ENCODE measurements at places on chromosomes 5 and 9.
A peak's percentile ranks its signal among the peaks of the same experiment; 100 is the strongest.

GRCh38 chr5:32551865-32552264 is 33.5 kb upstream of the SUB1 start:
- no peak for DNase-seq

DNA sequence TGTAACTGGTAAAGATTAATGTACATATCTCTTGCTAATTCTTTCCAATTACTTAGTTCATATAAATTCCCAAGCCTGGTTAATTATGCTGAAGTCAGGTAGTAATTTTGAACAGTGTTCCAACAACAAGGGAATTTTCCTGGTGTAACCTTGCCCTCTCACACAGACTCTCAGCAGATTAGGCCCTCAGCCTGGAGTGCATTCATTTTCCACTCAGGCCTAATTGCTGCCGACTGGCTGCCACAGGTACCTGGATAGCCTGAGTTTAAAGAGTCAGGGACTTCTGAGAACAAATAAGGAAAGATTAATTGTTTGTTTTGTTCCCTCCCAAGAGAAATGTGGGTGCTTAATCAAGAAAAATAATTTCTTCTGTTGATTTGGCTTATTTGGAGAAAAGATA is 71.4 kb downstream of the PPIC start:
- no peak for DNase-seq

DNA sequence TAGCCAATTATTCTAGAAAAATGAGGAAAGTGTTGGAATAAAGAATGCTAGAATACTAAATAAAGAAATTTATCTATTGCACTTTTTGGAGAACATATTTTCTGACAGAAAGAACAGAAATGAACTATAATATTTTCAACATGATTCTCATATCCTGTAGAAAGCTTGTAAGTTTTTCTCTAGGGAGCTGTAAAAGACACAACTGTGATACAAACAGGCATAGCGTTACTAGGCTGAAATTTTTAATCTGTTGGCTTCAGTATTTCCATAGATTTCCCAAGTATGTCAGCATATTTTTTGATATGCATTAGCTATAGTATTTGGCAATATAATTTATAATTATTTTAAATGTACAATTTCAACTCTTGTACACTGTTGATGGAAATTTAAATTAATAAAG is 31.3 kb downstream of the ANXA1 start:
- no peak for DNase-seq

- no peak for DNase-seq
These were observed 368.4 kb downstream of the MAN2A1 start for GRCh38 chr5:110058175-110058574.

GRCh38 chr5:121251954-121252353 is 599.7 kb upstream of the FTMT start:
- DNase-seq = no peak

DNA sequence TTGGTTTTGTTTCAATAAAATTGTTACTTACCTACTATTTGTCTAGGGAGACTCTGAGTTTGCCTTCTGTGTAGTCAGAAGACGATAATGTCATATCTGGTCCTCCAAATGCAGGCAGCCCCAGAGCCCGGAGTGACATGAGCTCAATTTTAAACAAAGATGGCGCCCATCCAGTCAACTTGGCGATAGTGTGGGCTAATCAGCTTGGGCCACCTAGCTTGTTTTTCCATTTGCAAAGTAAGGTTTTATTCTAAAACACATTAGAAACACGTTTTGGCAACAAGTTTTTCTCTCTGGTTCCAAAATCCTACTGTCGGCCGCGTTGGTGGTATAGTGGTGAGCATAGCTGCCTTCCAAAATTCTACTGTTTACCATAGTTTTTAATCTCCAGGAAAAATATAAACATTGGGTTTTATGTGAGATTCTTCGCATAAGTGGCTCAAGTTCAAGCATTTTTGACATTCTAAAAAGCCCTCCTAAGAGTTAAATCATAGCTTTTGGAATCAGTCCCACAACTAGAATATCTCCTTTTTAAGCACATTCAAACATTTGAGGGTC is 13.2 kb downstream of the TSC1 start:
- no peak for DNase-seq

DNA sequence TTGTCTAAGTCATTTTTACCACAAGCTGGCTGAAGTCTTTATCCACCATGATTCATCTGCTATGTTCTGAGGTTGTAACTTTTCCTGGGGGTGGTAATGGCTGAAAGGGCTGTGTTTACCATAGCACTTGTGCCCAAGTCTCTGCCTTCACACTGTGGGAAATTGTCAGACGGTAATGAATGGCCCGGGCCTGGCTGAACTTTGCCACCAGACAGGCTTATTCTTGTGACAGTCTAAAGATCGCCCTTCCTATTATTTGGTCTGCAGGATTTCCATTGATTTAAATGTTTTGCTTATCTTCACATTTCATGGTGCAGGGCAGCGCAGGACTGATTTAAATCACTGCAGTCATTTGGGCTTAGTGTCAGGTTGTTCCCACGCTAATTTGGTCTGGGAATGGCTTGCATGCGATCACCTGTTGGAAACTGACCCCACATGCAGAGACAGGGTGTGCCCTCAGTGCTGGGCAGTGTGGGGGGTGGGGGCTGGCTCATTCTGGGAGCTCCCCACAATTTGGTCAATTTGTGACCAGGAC is 109.3 kb upstream of the ICE1 start:
- no peak for DNase-seq

- no peak for DNase-seq
These were observed 43.1 kb downstream of the POLR1E start for GRCh38 chr9:37528652-37529471.

GRCh38 chr9:123823194-123823947 is 106.6 kb downstream of the DENND1A start:
- DNase-seq = no peak

DNA sequence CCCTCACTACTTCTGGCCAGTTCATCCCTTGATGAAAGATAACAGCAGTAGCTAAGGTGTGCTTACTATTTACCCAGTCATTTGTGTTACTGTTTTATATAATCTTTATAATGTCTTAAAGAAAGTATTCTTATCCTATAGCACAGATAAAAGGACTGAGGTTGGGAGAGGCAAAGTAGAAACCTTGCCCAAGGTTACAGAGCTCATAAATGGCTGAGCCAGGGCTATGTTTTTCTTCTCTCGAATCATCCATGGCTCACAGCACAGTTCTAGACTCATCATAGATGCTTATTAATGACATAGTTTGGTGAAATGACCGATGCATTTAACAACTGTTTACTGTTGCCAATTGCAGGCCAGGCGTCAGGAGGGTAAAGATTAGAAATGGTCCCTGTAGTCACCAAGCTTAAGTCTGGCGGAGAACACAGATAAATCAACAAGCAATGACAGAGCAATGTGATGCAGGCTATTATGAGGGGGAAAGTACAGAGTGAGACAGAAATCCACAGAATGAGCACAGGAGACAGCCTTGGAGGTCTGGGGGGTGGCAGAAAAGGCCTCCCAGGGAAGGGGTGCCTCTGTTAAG is 65.6 kb upstream of the ZNF622 start:
- no peak for DNase-seq

DNA sequence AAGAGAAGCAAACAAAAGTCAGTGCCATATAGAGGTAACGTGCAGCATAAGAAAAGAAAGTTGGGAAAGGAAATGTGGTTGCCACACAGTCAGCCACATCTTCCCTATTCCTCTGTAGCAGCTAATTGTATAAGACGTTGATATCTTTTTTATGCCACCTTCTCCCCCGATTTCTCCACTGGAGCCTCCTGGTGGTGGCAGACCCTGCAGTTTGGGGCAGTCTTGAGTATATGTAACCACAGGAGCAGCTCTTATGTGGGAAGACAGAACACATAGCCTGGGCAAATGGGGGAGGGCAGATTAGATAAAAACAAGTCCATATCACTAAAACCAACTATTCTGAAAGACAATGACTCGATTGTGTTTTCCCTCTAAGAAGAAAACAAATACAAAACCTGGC is 99.7 kb downstream of the PLCXD3 start:
- DNase-seq = no peak

GRCh38 chr9:123326187-123326586 is 29.8 kb upstream of the CRB2 start:
- DNase-seq = no peak

DNA sequence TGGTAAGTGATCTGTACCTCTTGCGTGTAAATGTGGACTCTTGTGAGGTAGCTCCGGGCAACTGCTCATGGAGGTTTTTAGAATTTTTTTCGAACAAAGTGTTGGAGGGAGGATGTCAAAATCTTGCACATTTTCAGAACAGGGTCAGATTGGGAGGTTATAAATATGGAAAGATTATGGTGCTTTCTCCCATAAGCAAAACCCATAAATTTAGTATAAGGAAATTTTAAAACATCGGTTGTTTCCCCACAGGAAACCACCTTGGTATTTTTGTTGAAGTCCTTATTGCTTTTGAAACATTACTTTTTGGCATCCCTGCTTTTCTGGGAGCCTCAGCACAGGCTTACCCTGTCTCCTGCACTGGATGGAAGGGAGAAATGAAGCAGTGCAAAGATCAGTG is 33.9 kb downstream of the PTTG1 start:
- no peak for DNase-seq

DNA sequence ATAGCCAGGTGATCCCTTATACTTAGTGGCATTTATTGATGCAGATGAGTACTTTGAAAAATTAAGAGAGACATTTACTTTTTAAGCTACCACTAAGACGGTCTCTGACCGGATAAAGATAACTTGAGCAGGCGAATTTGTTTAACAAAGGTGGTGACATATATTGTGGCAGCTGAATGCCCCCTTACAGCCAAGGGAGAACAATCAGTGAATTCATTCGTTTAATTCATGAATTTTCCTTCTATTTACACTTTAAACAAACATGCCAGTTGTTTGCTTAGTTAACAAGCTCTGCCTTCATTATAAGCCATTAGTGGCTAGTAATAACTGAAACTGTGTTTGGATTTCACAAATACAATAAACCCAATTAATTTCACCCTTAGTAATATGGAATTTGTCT is 187.1 kb downstream of the AOPEP start:
- no peak for DNase-seq

GRCh38 chr9:101791938-101792337 is 53.5 kb upstream of the GRIN3A start:
- DNase-seq = peak; percentile 62

DNA sequence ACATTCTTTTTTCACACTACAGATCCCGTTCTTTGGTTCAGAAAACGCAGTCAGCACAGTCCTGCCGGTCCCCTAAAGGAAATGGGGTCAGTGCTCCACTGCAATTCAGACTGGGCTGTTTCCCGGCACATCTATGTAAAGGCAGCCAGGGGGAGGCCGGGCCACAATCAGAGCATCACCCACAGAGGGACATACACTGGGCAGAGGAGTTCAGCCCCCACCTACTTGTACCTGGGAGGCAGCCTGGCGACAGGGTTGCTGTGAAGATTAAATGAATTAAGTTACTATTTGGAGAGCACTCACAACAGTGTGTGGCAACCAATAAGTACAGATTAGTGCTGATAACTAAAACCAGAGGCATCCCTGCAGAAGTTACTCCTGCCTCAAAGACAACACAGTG is 4.5 kb downstream of the PTPN3 start:
- DNase-seq = no peak

DNA sequence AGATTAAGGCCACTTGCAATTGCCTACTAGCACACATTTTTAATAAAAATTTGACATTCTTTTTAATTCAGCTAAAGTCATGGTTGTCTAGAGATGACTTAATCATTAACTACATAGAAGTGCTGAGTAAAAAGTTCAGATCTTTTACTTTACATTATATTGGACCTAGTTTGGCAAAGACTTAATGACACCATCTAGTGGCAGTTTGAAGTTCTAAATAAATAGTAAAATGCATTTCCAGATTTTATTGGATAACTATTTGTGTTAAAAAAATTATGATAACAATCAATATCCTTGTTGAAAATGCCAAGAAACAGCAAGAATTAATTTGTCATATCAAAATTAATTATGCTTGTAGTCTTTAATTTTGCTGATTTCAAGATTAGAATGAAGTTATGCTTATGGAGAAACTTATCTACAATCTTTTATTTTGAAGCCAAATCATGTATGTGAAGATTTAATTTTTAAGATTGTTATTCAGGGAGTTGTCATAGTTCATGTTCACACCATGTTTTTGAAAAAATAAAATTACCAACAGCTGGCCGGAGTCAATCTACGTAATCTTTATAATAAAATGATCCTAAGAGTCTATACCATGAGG is 69.6 kb upstream of the PJA2 start:
- peak; percentile 9 for DNase-seq

- no peak for DNase-seq
These were observed 65.1 kb downstream of the DAP start for GRCh38 chr5:10695759-10696543.

GRCh38 chr5:17727098-17727497 is 92.8 kb downstream of the TAF11L14 start:
- DNase-seq = no peak

- DNase-seq = no peak
These were observed 3.4 kb upstream of the SLC46A2 start for GRCh38 chr9:112894041-112894440.

GRCh38 chr5:59685191-59685530 is 208.4 kb downstream of the PDE4D start:
- no peak for DNase-seq

- DNase-seq = no peak
These were observed 127.7 kb upstream of the ANKRD55 start for GRCh38 chr5:56360816-56361215.

- no peak for DNase-seq
These were observed 11.8 kb upstream of the NDST1 start for GRCh38 chr5:150496098-150496497.

GRCh38 chr5:138654281-138654867 is 79.2 kb upstream of the HSPA9 start:
- DNase-seq = no peak

- DNase-seq = no peak
These were observed 2.4 kb upstream of the C9orf50 start for GRCh38 chr9:129623331-129623730.

DNA sequence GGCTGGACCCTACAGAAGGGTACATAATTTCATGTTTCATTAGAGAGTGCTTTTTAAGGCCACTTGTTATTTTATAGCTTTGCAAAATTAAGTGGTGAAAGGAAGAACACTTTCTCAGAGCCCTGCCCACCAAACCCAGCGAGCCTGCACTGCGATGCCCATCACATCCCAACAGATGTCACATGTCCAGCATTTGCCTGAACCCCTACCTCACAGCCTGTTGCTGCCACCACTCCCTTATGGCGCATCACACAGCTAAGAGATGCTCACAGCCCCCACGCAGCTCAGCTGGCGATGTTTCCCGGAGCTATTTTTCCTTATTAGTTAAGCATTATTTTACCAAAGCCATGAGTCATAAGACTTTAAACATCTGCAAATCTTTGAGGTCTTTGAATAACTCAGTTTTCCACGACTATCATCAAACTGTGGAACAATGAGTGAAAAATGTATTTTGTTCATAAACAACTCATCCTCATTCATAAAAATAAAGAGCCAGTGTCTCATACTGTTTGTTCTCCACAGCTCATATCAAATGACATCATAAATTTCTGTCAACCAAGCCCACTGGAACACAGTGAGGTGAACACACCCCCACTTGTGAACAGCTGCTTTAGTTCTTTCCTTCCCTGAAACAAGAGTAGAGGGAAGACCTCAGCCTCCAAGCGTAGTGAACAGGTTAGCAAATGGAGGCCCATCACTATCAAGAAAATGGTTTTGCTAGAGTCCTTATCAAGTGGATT is 104.9 kb downstream of the SYK start:
- DNase-seq = no peak

Measured in hematopoietic multipotent progenitor cell treated with erythropoietin and hydrocortisone succinate and interleukin-3 and kit ligand, for 15 days (in vitro differentiated cells).